ENCODE measurements at places on chromosomes 5 and 9.

DNA sequence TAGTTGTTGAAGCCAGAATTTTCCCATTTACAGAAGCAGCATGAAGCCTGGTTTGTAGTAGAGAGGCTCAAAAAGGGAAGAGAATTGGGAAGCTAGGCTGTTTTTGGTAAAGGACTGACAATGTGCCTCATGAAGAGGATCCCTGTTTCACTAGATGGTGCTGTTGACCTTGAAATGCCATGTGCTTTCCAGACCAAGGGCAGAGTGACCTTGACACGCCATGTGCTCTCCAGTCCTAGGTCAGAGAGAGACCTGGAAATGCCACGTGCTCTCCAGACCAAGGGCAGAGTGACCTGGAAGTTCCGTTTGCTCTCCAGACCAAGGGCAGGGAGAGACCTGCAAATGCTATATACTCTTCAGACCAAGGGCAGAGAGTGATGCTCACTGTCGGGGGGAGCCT is 32.0 kb downstream of the UNC13B start:
- DNase-seq: no peak

- no peak for DNase-seq
Measured at GRCh38 chr9:82254646-82255367, 266.2 kb downstream of the SPATA31D1 start.

GRCh38 chr9:2839040-2839439 is 4.9 kb downstream of the PUM3 start:
- DNase-seq: no peak

DNA sequence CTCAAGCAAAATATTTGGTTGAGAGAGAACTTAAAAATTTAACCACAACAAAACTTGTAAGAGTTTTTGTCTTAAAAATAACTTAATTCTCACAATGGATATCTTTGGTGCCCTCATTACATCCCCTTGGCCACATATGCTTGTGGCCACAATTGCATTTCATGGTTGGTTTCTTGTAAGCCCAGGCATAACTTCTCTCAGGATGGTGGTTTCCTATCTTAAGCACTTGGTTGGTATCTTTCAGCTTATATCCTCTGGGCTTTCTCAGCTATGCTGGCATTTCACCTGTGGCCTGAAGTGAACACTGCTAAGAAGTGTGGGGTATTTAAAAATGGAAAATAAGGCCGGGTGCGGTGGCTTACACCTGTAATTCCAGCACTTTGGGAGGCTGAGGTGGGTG is 212.4 kb upstream of the MEF2C start:
- no peak for DNase-seq

DNA sequence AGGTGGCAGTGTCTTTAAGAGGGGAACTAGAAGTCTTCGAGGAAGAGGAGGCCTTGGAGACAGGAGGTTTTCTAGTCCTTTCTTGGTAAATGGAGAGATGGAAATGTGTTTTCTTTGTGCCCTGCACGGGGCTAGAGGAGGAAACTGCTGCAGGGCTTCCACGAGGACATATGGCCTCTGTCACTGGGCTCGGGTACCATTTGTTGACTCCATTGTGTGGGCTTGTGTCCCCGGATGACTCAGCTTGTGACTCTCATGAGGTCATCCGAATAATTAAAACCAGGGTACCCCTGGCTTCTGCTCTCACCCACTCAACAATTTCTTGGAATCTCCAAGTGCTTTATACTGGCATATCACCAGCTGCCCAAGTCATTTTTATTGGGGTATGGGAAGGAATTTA is 261.7 kb downstream of the KIF4B start:
- DNase-seq: no peak

GRCh38 chr5:158305861-158306260 is 446.9 kb upstream of the CLINT1 start:
- DNase-seq: no peak

DNA sequence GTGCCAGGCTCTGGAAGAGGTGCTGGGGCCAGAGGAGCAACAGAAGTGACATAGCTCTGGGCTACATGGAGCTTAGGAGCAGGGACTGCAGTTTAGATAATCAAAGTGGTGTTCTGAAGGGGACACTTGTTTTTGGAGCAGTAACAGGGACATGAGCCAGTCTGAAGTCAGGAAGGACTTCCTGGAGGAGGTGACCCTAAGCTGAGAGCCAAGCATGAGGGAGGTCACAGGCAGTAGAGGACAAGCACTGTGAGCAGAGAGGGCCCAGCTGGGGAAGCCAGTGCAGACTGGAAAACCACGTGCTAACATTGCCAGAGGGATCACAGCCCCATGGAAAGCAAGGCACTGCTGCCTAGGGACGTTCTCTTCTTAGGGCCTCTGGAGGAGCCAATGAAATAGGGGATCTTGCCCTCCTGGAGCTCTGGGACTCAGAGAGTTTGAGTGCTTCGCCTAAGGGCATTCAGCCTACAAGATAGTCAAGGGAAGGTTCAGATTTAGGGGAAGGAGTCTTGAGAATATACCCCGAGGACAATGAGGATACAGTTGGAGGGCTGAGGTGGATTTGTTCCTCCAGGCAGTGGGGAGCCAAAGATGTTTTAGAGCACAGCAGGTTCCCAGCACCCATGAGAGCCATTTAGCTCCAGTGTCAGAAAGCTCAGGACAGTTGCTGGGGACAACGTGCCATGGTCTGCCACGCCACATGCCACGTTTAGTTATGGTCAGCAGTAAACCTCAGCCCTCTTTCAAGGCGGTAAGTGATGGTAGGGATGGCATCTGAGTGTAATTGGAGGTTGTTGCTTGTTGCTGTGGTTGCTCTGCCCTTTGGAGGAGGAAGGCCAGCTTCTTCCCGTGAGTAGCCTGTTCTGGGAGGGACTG is 40.5 kb upstream of the SH3PXD2B start:
- DNase-seq: no peak

- no peak for DNase-seq
Measured at GRCh38 chr5:131825404-131826013, 28.7 kb upstream of the FNIP1 start.

DNA sequence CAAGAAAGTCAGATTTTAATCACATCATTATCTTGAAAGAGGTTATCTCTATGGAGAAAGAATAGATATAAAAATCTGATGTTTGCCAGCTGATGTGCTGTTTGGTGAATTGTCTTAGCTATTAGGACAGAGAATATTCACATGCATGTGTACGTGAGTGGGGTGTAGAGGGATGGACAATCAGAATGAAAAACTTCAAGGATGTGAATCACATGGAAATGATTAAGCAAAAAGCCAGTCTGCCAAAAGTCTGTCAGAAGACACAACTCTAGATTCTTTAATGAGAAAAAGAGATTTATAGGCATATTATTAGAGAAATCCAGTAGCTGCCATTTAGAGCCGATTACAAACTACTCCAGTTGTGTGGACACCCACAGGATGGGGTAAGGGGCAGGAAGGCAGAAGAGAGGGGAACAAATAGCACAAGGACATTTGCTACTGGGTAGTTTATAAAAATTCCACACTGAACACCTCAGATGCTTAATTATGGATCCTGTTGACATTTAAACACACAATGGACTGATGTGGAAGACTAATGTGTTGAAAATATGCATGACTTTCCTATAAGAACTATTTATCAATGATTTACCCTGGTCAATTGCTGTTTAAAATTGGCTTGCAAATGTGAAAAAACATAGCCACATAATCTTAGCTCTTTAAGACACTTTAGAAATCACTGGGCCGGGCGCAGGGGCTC is 127.4 kb downstream of the PTTG1 start:
- no peak for DNase-seq

DNA sequence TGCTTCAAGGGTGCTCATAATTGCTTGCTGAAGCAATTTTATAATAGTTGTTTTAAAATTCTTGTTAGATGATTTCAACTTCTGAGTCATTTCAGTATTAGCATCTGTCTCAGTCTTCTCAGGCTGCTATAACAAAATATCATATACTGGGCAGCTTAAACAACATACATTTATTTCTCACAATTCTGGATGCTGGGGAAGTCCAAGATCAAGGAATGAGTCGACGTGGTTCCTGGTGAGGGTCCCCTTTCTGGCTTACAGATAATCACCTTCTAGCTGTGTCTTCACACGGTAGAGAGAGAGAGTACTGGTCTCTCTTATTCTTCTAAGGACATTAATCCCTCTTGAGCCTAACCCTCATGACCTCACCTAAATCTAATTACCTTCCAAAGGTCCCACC is 160.4 kb downstream of the SIL1 start:
- no peak for DNase-seq

DNA sequence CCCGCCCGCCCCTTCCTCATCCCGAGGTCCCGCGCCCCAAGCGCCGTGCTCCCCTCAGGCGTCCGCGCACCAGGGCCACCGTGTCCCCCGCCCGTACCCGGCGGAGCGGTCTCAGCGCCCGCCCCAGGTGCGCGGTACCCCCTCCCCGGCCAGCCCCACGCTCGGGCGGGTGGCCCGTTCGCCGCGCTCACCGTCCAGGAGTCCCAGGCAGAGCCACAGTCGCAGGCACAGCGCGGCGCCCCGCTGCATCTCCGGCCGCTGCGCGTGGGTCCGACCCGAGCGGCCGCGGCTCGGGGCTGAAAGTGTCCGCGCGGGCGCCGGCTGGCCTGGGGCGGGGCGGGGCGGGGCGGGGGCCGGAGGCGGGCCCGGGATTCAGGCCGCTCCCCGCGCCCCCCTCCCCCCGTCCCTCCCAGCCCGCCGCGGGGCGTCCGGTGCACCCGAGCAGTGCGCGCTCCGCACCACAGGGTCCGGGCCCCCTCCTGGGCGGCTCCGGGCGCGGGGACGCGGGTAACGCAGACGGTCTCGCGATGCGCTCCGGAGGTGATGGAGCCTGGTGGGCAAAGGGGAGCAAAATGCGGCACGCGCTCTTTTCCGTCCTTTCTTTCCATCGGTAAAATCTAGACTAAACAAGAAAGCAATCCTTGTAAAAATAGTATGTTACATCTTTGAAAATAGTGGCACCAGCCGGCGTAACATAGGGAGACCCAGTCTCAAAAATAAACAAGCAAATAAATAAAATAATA is at the start of gene FLT4:
Gene FLT4 (minus strand): TSS at position 304 of the 743 bp plus-strand sequence. CDS start 55 bp downstream, at position 249.
- DNase-seq: no peak

DNA sequence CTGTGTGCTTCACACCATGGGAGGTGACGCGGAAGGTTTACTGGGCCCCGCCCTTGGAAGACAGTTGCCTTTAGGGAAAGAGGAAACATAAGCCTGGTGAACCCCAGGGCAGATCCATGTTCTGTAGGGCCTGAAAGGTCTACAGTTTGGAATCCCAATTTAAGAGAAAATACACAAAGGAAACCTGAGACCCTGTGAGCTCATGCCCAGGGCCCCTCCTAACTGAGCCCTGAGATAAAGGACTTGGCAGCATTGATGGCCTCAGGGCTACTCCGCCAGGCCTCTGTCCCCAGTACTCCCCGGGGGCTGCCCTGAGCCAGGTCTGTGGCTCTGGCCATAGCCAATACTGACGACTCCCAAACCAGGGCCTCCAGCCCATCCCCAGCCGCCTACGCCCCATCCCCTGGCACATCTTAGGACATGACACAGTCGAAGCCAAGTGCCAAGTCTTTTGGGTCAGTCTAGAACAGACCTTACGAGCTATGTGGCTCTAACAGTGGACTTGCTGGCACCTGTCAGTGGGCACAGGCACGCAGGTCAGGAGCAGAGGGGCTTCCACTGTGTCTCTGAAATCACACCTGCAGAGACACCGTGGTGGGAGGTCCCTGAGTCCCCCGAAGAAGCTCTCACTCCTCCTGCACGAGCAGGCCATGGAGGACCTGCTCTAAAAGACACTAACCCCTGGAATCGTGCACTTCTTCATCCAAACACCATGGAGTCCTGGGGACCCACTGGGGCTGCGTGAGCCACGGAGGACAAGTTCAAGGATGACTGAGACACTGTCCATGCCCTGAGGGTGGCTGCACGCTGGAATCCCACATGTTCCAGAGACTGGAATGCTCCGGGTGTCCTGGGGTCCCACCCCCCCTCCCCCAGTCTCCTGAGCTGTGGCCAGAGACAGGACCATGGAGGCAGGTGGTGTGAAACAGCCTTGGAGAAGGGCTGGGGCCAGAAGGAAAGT is 40.3 kb upstream of the BARHL1 start:
- no peak for DNase-seq

- no peak for DNase-seq
Measured at GRCh38 chr5:53017794-53018391, 28.7 kb downstream of the ITGA2 start.

GRCh38 chr9:112548051-112548440 is 61.4 kb downstream of the KIAA1958 start:
- DNase-seq: no peak

GRCh38 chr5:17024686-17025180 is 88.6 kb upstream of the MYO10 start:
- no peak for DNase-seq

DNA sequence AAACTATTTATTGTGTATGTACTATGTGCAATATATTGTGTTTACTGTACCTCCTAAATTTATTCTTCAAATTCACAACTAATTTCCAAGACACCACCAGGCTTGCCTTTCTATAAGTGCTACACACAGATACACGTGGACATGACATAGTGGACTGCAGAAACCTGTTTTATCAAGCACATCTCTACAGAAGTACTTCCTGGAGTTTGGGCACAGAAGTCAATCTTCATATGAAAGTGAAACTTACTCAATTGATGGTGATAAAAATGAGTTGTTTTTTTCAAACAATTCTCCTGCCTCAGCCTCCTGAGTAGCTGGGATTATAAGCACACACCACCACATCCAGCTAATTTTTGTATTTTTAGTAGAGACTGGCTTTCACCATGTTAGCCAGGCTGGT is 57.6 kb downstream of the NLN start:
- no peak for DNase-seq

- no peak for DNase-seq
Measured at GRCh38 chr9:81632599-81632998, 56.7 kb downstream of the TLE1 start.

DNA sequence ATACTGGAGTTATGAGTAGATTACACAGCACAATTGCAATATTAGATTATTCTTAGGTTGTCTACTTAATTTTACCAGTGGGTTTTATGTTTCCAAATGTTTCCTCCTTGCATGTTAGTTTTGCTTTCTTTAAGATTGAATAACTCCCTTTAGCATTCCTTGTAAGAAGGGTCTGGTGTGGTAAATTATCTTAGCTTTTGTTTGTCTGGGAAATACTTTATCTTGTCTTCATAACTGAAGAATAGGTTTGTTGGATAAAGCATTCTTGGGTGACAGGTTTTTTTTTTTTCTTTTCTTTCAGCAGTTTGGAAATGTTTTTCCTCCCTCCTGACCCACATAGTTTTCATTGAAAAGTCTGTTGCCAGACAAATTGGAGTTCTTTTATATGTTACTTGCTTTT is 531.1 kb downstream of the ANXA1 start:
- no peak for DNase-seq

DNA sequence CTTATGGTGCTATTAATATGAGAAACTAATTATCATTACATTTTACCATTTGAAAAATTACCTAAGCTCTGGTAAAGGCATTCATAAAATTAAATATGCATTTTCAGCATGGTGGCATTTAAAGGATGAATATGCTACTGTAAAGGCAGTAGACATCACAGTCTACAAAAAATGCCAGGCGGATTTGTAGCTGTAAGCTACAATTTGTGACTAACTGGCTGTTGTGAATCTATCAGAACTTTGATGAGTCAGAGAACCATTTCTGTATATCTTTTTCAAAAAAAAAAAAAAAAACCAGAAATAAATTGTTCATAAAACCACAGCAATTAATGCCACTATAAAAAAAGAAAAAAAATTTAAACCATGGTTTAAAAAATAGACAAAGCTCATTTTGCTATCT is 186.3 kb downstream of the NFIB start:
- no peak for DNase-seq

- DNase-seq: no peak
Measured at GRCh38 chr9:135260221-135261180, 173.0 kb downstream of the OLFM1 start.

GRCh38 chr5:132239776-132240175 is 12.1 kb upstream of the P4HA2 start:
- DNase-seq: no peak
